ENCODE measurements at places on chromosomes 16 and 17.

GRCh38 chr16:68406458-68407152, 41.7 kb downstream of the SMPD3 start:
- no peaks in the 10 kb centered on the region for H3K36me3 ChIP-seq
- H3K4me3 ChIP-seq, result no peak overlapping the region
- no peak overlapping the region for H3K27ac ChIP-seq
- no peaks in the 10 kb centered on the region for H3K4me1 ChIP-seq
- no peaks in the 10 kb centered on the region for H3K27me3 ChIP-seq

- H3K4me3 ChIP-seq, result no peak overlapping the region
- no peaks in the 10 kb centered on the region for H3K4me1 ChIP-seq
- no peak overlapping the region for H3K27ac ChIP-seq
- H3K27me3 ChIP-seq, result no peaks in the 10 kb centered on the region
- no peaks in the 10 kb centered on the region for H3K36me3 ChIP-seq
Observed at GRCh38 chr17:71234349-71234748, 886.5 kb upstream of the SOX9 start.

- H3K4me1 ChIP-seq, result no peaks in the 10 kb centered on the region
- no peak overlapping the region for H3K27ac ChIP-seq
- no peaks in the 10 kb centered on the region for H3K27me3 ChIP-seq
- H3K4me3 ChIP-seq, result no peak overlapping the region
- peaks cover 8% of the 10 kb centered on the region for H3K36me3 ChIP-seq
Observed at GRCh38 chr16:12426122-12426521, 377.6 kb downstream of the CPPED1 start.

DNA sequence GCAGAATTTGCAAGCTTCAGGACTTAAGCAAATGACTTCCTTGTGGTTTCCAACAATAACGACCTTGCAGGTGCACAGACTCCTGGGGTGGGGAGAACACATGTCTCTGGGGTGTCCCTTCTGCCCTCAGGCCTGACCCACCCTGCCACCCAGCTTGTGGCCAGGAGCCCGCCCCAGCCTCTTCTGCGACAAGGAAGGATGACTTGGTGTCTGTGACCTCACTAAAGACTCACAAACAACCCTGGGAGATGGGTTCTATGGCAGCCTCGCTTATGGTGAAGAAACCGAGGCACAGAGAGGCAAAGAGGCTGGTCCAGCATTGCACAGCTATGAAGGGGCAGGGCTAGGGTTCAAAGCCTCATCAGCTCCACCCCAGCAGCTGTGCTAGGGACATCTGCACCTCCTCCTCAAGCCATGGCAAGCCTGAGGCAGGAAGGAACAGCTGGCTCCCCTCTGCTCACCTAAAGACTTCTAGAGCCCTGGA, 2.6 kb downstream of the ATP2A3 start:
- no peak for DNase-seq
- peak overlapping the region; percentile 13 for H3K27ac ChIP-seq
- no peaks in the 10 kb centered on the region for H3K36me3 ChIP-seq
- no peak overlapping the region for H3K4me3 ChIP-seq
- H3K4me1 ChIP-seq, result peaks cover 64% of the 10 kb centered on the region

DNA sequence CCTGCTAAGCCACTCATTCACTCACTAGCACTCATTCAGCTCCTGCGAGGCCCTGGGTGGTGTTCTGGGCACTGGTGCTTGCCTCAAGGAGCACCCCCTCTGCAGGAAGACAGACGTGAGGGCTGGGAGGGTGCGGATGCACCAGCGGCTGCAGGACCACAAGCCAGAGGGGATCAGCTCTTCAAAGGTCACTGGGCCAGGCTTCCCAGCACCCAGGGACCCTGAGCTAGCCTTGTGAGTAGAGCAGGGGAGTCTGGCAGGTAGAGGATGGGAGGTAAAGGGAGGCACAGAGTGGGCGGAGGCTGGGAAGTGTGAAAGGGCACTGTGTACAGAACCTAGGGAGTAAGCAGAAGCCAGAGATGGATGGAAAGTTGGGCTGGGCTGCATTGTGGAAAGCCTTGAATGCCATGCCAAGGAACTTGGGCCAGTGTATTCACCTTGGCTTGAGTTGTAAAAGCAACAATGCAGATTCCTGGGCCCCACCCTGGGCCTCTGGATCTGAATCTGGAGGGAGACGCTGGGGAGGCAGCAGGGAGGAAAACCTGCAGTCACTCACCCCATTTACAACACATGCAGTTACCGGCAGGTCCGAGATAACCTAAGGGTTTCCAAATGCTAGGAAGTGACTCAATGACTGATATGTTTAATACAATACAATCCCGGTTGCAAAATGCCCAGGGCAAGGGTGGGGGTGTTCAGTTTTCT, 1.7 kb downstream of the IL4R start:
- DNase-seq, result peak; percentile 77
- H3K4me1 ChIP-seq, result peaks cover 67% of the 10 kb centered on the region
- H3K4me3 ChIP-seq, result peak overlapping the region; percentile 92

DNA sequence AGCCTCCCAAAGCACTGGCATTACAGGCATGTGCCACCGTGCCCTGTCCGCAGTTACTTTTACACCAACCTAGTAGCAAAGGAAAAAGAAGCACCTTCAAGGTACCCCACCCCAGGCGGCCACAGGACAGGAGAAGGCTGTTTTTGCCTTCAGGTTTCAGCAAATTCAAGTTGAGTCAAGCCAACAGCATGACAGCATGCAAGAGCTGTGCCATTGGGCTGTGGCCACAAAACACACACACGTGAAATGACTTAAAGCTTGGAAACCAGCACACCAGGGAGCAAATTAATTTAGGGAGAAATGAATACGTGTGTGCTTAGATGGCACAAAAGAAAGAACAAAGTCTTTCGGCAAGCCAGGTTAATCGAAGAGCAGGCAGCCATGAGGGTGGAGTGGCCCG, 39.7 kb downstream of the ERCC4 start:
- no peak overlapping the region for H3K4me3 ChIP-seq
- H3K4me1 ChIP-seq, result peaks cover 16% of the 10 kb centered on the region
- H3K27me3 ChIP-seq, result no peaks in the 10 kb centered on the region
- H3K36me3 ChIP-seq, result no peaks in the 10 kb centered on the region
- DNase-seq, result no peak
- H3K27ac ChIP-seq, result no peak overlapping the region

DNA sequence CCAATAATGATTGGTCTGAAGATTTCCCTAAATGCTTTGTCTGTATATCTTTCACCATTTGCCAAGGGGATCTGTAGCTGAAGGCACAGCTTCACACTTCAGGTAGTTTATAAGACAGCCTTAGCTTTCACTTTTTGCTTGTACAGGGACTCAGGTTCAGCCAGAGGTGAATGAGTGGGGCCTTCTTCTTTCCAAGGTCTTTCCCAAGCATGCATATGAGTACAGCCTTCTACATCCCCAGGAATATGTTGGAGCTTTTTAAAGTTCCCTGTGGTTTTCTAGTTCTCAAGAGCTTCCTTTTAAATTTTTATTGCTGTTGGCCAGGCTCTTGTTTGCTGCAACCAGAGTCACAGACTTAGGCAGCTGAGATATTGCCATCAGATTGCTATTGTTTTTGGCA, 17.9 kb upstream of the SPDYE4 start:
- no peak overlapping the region for H3K27ac ChIP-seq
- H3K27me3 ChIP-seq, result no peaks in the 10 kb centered on the region
- H3K4me3 ChIP-seq, result no peak overlapping the region
- H3K36me3 ChIP-seq, result no peaks in the 10 kb centered on the region
- DNase-seq, result no peak
- no peaks in the 10 kb centered on the region for H3K4me1 ChIP-seq

GRCh38 chr16:79509211-79509631, 91.3 kb downstream of the MAF start:
- DNase-seq, result no peak
- H3K4me1 ChIP-seq, result peaks cover 20% of the 10 kb centered on the region
- no peak overlapping the region for H3K4me3 ChIP-seq
- no peaks in the 10 kb centered on the region for H3K27me3 ChIP-seq
- H3K27ac ChIP-seq, result no peak overlapping the region

- no peaks in the 10 kb centered on the region for H3K36me3 ChIP-seq
- no peak overlapping the region for H3K27ac ChIP-seq
- DNase-seq, result no peak
- no peak overlapping the region for H3K4me3 ChIP-seq
- no peaks in the 10 kb centered on the region for H3K27me3 ChIP-seq
Observed at GRCh38 chr16:80719573-80719972, 84.8 kb downstream of the CDYL2 start.

- no peaks in the 10 kb centered on the region for H3K4me1 ChIP-seq
- no peaks in the 10 kb centered on the region for H3K27me3 ChIP-seq
- H3K4me3 ChIP-seq, result no peak overlapping the region
- DNase-seq, result no peak
Observed at GRCh38 chr16:26454102-26454501, 612.6 kb upstream of the C16orf82 start.

DNA sequence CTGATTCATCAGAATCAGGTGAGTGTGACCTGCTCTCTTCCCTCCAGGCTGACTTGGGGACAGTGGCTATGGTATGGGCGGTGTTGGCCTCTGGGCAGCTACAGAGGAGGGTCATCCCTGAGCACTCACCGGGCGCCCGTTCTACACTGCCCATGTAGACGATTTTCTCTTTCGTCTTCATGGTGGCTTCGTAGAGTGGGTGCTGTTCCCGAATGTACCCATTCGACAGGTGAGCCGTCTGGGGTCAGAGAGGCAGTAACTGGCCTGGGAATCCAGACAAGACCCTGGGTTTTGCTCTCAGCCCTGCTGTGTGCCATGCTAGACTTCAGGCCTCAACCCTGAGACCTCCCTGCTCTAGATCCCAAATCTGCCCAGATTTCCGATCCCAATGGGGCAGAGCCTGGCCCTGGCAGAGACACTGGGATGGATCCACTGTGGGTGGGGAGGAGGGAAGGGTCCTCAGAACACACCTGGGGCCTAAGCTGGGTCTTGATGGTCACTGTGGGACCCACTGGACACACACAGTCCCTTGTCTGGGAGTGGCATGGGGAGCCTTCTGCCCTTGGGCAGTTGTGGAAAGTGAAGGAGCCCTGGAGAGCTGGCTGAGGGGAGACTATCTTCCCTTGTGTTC, 13.2 kb downstream of the USP6 start:
- no peak overlapping the region for H3K27ac ChIP-seq
- H3K4me1 ChIP-seq, result no peaks in the 10 kb centered on the region
- no peaks in the 10 kb centered on the region for H3K27me3 ChIP-seq
- no peaks in the 10 kb centered on the region for H3K36me3 ChIP-seq
- no peak for DNase-seq
- H3K4me3 ChIP-seq, result no peak overlapping the region

DNA sequence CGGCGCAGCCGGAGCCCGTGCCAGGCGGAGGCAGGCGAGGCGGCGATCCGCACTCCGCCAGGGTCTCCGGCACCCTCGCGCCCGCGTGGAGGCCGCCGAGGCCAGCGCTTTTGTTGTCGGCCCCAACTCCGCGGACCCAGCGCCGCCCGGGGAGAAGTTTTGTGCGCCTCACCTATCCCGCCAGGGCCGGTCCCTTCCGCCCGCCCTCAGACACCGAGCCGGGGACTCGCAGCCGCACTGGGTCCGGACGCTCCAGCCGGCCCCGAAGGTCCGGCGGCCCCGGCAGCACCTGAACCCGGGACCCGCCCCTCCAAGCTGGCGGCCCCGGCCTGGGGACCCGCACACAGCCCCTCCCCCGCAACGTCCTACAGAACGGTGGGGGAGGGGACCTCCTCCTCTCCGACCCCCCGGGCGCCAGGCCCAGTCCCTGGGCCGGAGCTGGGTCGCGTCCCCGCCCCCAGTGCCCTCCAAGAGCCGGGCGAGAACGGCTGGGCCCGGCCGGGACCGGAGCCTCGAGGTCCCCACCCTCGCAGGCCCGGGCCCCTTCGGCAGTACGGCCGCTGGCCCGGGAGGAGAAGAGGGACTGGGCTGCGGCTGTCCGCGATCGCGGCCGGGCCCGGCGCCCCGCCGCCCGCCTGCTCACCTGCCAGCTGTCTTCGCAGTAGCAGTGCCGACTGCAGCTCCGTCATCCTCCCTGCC, 698 bp downstream of the UBE2G1 start:
- H3K4me1 ChIP-seq, result peaks cover 12% of the 10 kb centered on the region
- peak overlapping the region; percentile 86 for H3K4me3 ChIP-seq
- peak overlapping the region; percentile 99 for H3K27ac ChIP-seq
- H3K27me3 ChIP-seq, result no peaks in the 10 kb centered on the region
- DNase-seq, result no peak

- H3K4me3 ChIP-seq, result no peak overlapping the region
- peaks cover 27% of the 10 kb centered on the region for H3K4me1 ChIP-seq
- H3K36me3 ChIP-seq, result peaks cover 35% of the 10 kb centered on the region
- no peak overlapping the region for H3K27ac ChIP-seq
- H3K27me3 ChIP-seq, result no peaks in the 10 kb centered on the region
Observed at GRCh38 chr17:81075307-81075706, 40.4 kb downstream of the BAIAP2 start.

- no peaks in the 10 kb centered on the region for H3K27me3 ChIP-seq
- peaks cover 16% of the 10 kb centered on the region for H3K4me1 ChIP-seq
- H3K4me3 ChIP-seq, result no peak overlapping the region
- H3K36me3 ChIP-seq, result no peaks in the 10 kb centered on the region
Observed at GRCh38 chr16:88460496-88461330, 7.6 kb downstream of the ZFPM1 start.

- no peaks in the 10 kb centered on the region for H3K36me3 ChIP-seq
- DNase-seq, result no peak
Observed at GRCh38 chr17:48767263-48767774, 38.8 kb upstream of the HOXB13 start.

DNA sequence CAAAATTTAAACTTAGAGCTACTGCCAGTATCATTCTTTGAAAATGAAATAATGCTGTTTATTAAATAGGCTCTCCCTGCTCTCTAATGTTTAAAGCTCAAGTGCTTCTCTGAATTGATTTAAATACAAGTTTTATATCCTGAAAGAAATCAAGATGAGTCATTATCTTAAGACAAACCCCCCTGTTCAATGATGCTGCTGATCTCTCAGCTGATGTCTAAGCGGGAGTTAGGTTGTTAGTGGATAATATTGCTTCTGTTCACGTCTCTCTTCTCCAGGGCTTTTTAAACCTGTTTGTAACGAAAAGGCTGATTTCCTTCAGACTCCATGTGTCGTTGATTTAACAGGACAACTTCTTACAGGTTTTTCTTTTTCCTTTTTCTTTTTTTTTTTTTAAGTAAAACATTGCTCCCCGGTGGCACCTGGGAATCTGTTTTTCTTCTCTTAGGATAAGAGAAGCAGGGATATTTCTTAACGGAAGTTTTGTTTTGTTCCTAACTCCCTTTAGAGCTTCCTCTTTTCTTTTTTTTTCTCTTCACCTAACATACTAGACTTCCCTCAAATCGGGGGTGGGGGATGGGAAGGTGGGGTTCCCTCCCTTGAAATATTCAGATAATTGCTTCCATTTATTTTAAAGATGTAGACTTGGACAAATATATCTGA, 807 bp upstream of the LYRM9 start:
- H3K4me3 ChIP-seq, result no peak overlapping the region
- H3K27ac ChIP-seq, result no peak overlapping the region
- DNase-seq, result no peak
- no peaks in the 10 kb centered on the region for H3K36me3 ChIP-seq
- H3K27me3 ChIP-seq, result no peaks in the 10 kb centered on the region
